T-cell (primary cell): ENCODE measurements at places on chromosomes 1 and 21.

GRCh38 chr1:25815208-25816111, 4.3 kb upstream of the MTFR1L start:
- no peak for DNase-seq

DNA sequence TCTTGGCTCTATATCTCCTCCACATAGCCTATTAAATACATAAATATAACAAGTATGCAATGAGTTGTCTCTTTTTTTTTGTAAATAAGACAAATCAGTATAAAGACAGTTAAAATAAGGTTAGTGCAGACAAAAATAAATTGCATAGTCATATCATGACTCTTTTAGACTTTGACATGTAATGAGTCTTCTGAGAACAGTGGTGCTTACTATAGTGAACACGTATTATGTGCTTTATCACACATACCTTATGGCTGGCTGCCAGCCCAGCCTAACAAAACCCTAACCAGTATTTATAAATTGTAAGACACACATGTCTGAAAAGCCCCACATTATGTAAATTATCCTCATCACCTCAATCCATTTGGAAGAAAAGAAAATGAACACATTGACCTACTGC, 29.1 kb upstream of the F13B start:
- DNase-seq: no peak

DNA sequence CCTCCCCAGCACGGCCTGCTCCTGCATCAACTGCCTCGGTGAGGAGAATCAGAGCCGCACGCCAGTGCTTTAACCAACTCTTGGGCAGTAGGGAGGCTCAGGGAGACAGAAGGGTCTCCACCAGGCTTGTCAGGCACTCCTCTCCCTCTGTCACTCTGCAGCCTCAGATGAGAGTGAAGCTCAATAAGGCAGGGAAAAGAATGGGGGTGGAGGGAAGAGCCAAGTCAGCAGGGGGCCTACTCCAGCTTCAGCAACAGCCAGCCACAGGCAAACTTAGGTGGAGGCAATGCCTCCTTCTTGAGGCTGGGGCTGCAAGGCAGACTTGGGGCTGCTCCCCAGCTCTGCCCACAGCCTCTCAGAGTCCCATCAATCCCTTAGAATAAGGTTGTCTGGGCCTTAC, 51.8 kb upstream of the A3GALT2 start:
- no peak for DNase-seq

- DNase-seq: no peak
These were observed 127.6 kb upstream of the KCTD3 start for GRCh38 chr1:215439549-215439948.

DNA sequence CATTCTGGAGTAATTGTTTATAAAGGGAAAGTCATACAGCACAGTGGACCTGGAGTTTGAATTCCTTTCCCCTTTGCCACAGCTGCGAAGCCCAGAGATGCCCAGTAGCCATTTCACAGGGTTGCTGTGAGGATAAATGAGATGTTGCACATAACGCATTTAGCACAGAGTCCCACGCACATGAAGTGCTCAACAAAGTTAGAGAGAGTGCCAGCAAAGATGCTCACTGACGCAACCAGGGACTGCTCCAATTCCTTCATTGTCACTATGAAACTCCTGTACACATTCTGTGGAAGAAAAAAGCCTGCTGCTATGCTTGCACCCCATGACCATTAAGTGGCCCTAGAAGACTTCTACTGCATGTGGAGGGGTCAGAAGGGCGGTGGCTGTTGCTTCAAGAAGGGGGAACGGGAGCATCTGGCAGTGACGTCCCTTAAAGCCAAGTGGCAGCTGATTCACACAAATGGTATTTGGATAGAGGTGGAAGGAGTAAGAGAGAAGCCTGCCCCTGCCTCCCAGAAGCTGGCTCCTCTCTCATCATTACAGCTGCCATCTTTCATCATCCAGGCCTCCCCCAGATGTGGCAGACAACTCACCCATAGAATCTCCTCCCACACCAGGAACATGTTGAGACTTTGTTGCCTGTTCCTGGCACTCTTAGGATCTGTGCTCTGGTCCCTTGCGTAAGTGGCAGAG, 26.5 kb upstream of the VAV3 start:
- no peak for DNase-seq

DNA sequence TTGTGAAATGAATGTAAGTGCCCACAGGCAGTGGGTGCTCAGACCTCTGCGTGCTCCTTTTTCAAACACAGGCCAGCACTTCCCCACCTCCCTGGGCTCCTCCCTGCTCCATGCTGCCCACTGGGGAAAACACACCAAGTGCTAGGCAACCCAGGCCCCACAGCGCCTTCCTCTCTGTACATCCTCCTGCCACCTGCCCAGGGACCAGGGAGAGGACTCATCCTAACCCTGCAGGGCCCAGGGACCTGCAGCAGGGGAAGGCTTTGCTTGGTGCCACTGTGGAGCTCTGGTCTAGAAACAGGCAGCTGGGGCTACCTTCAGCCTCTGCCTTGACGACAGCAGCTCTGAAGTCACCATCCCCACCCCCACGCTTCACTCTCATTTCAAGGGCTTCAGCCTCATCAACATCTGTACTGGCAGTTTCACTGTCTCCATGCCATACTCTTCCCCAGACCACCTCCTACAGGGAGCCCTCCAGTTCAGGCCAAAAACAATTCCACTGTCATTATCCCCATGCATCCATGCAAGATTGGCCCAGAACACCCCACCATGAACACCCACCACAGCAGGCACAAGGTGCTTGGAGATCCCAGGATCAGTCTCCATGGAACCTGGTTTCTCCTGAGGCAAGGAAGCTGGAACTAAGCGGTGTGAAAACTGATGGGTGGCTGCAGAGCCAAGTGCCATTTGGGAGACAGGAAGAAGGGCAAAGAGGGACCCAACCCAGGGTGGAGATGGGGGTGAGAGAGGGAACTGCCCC, 1.1 kb downstream of the IGSF8 start:
- no peak for DNase-seq

DNA sequence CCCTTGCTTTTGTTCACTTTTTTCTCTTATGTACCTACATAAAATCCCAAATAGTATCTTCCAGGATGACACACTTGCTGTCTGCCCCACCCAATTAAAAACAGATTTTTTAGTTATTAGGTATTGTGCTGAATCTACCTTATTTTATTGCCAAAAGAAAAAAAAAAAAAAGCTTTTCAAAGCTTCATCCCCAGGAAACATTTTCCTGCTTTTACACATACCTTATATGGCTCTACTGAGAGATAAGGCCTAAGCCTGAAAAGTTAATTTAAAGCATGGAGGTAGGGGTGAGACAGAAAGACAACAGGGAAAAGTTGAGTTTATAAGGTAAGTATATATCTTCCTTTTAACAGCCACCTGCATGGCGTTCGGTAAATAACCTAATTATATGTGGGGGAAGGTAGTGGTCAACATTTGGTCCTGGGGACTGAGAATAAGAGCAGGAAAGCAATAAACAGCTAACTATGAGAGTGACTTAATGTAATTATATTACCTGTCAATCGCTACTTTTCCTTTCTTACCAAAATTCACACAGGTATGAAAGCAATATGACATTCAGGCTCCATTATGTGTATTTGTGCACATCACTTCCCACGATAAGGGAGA, 54.6 kb upstream of the BOLA1 start:
- no peak for DNase-seq

- no peak for DNase-seq
These were observed 6.6 kb downstream of the PEX10 start for GRCh38 chr1:2405588-2406295.

GRCh38 chr1:87226341-87226760, 102.3 kb upstream of the LMO4 start:
- DNase-seq: no peak

- DNase-seq: no peak
These were observed 258.6 kb downstream of the GRIK3 start for GRCh38 chr1:36775716-36776115.

DNA sequence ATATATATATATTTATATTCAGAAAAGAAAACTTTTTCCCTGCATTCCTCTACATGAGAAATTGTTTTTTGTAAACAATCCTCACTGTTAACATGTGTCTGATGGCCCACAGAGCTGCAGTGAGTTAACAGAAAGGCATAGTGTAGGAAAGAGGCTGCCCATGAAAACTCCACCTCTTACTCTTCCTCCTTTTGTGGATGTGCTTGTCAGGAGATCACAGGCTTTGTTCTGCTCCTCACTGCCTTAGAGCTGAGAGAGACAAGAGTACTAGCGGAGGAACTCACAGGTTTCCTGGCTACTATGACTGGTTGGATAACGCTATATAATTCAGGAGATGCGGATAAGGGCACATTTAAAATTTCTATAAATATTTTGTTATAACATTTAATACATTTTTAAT, 200.6 kb downstream of the BRINP3 start:
- DNase-seq: no peak

DNA sequence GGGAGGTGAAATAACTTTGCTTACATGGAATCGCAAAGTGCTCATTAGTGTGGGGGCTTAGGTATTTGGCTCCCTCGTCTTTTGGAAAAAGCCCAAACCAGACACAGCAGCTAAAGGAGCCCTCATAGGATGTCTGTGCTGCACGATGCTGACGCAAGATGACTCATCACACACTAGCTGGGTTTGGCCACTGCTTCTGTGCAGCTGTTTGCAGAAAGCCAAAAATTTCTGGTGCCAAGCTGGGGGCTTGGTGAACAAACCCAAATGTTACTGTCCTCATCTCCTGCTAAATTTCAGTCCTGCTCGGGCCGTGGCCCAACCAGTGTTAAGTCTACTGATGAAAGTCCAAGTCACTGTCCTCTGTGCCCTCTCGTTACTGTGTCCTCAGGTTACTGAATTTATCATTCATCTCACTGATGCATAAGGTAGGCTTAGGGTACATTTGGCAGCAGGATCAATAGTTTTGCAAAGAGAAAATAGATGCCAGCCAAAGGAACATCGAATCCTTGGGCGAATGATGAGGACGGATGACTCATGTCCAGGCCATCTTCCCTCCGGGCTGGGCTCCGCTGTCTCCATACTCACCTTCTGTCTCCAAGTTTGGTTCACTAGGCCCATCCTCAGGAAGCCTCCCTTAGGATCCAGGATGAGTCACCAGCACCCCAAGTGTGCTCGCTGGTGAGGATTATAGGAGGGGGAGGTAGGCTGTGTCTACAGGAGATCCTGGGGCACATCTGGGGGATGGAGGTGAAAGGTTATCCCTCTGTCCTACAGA, 177.7 kb downstream of the ADSS2 start:
- DNase-seq: no peak

- no peak for DNase-seq
These were observed 441.9 kb upstream of the ZRANB2 start for GRCh38 chr1:71522721-71523120.

GRCh38 chr1:94490556-94490955, 51.0 kb downstream of the F3 start:
- DNase-seq: no peak

DNA sequence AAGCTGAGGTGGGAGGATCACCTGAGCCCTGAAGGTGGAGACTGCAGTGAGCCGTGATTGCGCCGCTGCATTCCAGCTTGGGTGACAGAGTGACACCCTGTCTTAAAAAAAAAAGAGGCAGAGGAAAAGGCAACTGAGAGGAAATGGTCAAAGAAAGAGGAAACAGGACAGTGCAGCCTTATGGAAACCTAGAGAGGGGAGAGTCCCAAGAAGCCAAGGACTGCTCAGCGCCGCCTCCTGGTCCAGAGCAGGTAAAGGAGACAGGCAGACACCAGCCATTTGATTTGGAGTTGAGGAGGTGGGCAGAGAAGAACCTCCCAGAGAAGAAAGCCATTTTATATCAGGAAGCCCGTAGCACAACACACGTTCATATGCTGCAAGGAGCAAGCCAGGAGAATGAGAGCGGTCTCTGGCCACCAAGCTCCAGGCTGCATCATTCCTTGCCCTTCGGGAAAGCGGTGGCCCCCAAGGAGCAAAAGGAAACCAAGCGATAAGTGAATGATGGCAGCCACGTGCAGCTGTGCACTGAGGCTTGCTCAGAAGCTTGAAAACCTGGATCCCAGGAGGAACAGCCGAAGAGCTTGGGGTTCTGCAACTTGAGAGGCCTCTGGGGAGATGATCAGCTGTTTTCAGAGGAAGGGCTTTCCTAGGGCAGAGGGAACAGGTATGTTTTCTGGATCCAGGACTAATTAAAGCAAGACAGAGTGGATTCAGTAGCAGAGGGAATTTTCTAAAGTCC, 33.7 kb downstream of the LRRC42 start:
- no peak for DNase-seq

- DNase-seq: no peak
These were observed 31.6 kb upstream of the NUF2 start for GRCh38 chr1:163290025-163290640.

DNA sequence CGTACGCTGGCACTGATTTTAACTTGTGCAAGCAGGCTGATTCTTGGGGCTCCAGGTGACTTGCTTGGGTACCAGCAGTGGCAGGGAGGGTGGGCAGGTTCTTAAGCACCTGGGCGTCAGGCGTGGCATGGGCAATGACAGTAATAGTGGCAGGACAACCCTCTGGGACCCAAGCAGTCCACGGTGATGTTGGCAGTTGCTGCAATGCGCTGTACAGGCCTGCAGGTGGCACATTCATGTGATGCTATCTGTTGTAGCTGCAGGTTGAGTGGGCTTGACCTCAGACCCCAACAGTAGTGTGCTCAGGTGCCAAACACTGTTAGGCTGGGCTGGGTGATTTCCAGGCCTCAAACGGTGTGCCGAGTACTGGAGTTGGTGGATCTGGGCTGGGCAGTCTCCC, 10.2 kb upstream of the OR10J4 start:
- no peak for DNase-seq

GRCh38 chr1:156970017-156970416, 49.6 kb downstream of the LRRC71 start:
- no peak for DNase-seq

DNA sequence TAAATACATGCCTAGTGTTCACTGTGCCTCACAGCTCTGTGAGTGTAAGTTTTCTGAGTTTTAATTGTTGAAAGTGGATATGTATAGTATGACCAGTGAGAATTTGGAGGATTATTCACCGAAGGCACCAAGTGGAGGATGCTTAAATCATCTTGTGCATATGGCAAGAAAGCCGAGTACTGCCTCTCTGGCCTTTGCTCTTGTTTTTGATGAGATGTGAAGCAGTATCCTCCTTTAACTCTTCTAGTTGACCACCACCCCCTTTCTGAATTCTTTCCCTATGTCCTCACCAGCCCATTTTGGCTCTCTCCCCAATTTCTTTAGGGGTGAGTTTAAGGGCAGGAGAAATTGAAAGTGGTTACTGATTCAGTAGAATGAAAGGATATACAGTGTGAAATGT, 130.4 kb downstream of the SYT2 start:
- no peak for DNase-seq

GRCh38 chr1:26034504-26035202, 11.3 kb downstream of the SLC30A2 start:
- DNase-seq: no peak

DNA sequence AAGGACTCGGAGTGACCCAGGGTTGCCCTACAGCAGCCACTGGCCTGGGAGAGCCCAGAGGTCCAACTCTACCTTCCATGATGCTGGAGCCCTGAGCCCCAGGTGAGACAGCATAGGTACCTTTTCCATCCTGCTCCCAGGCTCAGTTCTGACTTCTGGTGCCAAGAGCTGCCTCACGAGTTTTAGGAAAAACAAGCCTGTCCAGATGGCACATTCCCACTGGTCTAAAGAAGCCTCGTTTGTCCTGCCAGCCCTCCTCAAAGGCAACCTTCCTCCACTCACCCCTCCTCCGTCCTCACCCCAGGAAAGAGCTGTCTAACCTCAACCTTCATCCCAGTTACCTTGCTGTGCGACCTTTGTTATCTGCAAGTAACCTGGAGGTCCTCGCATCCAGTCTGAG, 53.5 kb upstream of the PRELP start:
- DNase-seq: no peak
